ENCODE measurements at places on chromosomes 1 and 21.
A peak's percentile ranks its signal among the peaks of the same experiment; 100 is the strongest.

- DNase-seq: no peak
Measured at GRCh38 chr1:186066411-186066810, 308.6 kb downstream of the TPR start.

- DNase-seq: no peak
Measured at GRCh38 chr1:8083739-8084484, 57.8 kb upstream of the ERRFI1 start.

GRCh38 chr1:207328004-207328403 is 6.5 kb downstream of the CD55 start:
- DNase-seq: no peak

- no peak for DNase-seq
Measured at GRCh38 chr1:201220388-201220715, 29.7 kb downstream of the IGFN1 start.

- DNase-seq: no peak
Measured at GRCh38 chr1:197116156-197116555, 30.3 kb downstream of the ASPM start.

GRCh38 chr1:116751621-116752020 is 2.6 kb upstream of the CD2 start:
- DNase-seq: no peak

DNA sequence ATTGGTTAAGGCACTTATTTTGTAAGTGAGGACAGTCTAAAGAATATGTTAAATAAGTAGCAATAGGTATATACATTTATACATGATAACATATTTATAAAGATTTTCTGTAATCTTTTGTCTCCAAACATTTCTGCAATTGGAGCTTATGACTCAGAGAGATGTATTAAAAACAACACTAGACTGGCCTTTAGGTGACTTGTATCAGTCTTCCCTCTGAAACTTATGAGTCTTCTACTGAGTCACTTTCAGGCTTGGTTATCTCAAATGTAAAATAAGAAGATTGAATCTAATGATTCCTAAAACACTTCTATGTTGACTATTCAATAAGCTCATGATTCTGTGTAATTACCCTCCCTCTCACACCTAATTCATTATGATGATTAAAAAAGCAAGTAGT is 672.6 kb upstream of the NEGR1 start:
- DNase-seq: no peak

- DNase-seq: no peak
Measured at GRCh38 chr1:17193222-17194132, 11.5 kb upstream of the PADI1 start.

DNA sequence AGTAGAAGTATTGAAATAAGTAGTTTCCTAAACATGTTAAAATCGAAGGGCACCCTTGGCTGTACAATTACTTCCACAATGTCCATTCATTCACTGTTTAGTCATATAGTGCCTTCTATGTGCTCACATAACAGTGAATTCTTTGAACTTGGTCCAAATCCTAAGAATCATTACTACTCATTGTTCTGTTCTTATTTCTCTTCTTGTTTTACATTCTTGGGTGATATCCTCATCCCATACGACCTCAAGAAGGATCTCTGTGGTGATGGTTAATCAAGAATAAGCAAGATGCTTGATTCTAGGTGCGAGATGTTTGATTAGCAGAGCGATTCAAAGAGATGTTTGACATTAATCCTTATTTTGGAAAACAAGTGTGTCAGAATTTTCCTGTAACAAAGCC is 667.4 kb upstream of the ZP4 start:
- no peak for DNase-seq

- DNase-seq: no peak
Measured at GRCh38 chr1:7343882-7344281, 427.2 kb upstream of the VAMP3 start.

- peak; percentile 55 for DNase-seq
Measured at GRCh38 chr1:75632350-75632949, 21.5 kb upstream of the SLC44A5 start.

DNA sequence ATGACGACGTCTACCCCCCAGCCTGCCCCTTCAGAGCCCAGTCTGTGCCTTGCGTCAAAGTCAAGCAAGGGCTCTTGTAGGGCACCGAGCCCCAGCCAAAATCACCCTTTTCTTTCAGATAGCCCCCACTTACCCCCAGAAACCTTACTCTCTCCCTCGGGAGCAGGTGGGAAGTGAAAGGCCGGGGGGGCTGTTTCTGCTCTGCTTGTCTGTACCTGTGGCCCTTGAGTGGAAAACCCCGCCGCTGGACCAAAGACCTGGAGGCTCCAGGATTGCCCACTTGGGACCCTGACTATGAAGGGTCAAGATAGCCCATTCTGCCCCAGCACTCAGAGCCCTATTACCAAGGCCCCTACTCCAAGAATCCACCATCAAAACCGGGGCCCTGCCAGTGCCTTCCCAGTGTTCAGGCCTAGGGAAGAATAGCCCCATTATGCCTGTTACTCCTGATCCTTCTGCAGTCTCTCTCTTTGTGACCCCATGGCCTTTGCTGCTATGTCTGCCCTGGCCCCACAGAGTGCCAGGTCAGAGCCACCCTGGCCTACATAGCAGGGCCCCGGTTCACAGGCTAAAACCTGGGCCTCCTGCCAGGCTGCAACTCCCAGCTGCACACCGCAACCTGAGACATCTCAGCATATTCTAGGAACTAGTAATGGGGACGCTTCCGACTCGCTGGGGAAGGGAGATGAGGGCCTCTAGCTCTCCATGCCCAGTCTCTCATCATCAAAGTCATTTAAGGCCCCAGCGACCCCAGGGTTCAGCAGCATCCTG is 22.2 kb upstream of the HPDL start:
- DNase-seq: no peak

DNA sequence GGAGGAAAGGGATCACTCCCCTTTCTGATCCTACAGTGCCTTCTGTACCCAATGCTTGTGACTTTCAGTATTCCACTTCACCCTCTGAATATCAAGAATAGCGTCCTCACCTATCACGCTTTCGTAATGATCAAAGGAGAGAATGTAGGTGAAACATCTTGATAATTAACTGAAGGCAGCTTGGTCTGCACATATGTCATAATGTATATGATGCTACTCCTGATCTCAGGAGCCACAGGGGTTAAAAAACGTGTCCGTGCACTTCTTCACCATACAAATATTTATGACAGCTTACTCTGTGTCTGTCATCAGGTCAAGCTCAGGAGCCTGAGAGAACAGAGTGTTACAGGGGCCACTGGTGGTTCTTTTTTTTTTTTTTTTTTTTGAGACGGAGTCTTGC is 1.2 kb upstream of the PIK3C2B start:
- DNase-seq: no peak

GRCh38 chr1:230807561-230808280 is 60.5 kb downstream of the CAPN9 start:
- DNase-seq: no peak

GRCh38 chr1:153883223-153883622 is 39.5 kb downstream of the GATAD2B start:
- DNase-seq: no peak

DNA sequence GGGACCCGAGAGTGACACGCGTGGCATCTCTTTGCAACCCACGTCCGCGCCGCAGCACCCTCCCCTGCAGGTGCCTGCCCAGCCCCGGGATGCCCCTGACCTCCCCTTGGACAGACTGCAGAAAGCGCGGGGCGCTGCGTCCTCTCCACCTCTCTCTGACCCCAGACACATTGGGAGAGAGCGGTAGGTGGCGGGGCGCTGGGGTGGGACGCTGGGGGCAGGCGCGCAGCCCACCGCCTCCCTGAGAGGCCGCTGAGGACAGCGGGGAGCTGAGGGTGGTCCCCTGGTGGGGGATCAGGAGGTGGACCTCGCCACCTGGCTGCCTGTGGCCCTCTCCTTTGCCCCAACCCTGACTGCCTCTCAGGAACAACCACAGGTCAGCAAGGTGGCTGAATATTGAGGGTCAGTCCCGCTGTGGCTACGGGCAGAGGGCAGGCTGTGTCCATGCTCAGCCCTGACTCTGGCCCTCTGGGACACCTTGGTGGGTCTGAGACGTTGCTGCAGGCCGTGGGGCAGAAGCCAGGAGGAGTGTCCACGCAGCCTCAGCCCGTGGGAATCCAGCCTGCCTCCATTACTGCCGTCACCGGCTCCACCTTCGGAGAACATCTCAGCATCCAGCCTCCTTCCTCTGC is 761 bp upstream of the UBE2J2 start:
- no peak for DNase-seq

GRCh38 chr1:111269825-111270406 is 20.7 kb upstream of the CHIA start:
- no peak for DNase-seq

- DNase-seq: no peak
Measured at GRCh38 chr21:45598666-45599065, 44.9 kb upstream of the PCBP3 start.

DNA sequence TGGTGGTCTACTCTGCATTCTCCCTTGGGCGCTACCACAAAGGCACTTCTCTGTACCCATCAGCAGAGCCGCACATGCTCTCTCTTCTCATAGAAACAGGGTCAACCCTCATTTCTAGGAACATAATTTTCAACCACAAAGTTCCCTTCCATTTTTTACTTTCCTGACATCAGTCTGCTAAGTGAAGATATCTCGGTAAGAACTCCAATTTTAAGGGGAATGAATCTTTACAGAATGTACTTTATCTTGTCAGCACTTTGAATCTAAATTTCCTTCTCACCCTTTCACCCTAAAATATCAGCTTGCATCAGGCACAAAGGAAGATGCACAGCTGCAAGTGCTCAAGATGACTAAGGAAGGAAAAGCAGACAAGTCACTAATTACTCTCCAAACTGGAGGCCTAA is 545.9 kb downstream of the SMYD3 start:
- no peak for DNase-seq

GRCh38 chr1:116311193-116311592 is 61.9 kb upstream of the ATP1A1 start:
- DNase-seq: no peak

DNA sequence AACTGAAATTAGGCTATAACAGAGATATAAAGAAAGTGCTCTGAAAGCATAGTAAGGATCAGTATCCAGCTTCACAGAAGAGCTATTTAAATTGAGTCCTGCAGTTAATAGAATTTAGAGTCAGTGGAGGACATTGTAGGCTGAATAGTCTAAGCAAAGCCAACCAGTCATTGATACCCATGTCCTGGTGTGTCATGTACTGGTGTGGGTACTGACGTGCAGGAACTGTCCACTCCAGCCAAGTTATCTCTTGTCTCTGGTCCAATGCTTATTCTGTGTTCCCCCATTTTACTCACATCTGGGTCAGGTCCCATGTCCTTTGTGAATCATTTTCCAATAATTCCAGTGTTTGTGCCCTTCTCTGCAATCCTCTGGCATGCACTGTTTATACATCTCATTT is 90.0 kb downstream of the MACF1 start:
- DNase-seq: no peak

DNA sequence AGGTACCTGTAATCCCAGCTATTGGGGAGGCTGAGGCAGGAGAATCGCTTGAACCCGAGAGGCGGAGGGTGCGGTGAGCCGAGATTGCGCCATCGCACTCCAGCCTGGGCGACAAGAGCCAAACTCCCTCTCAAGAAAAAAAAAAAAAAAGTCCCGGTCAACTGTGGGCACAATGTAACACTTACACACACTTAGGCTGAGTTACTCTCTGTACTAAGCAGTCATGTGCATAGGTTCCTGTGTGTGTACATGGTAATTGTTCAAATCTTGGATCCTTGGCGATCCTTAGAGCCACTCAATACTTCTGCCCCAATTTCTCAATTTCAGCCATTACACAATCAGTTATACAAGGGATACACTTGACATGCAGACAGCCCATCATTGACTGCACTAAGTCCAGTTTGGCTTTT is 11.6 kb downstream of the SDCCAG8 start:
- no peak for DNase-seq

DNA sequence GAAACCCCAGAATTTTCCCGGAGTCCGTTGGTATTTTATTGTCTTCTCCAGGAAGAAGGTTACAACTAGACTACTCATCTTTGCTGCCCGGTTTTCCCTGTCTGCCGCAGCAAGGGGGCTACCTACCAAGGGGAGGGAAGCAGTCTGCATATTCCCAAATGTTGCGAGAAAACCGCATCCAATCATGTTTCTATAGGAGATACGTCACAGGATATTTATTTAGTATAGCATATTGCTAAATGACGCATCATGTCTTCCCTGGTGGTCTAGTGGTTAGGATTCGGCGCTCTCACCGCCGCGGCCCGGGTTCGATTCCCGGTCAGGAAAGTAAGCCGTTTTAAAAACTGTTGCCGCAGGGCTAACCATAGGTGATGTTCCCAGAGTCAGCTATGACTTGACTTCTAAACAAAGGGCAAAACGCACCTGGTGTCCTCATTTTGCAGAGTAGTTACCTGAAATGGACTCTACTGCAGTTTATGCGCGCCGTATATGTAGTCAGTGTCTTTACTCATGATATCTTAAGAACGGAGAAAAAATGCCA is 15.2 kb upstream of the ZNF692 start:
- DNase-seq: peak; percentile 85

GRCh38 chr1:244106837-244107493 is 55.9 kb downstream of the ZBTB18 start:
- DNase-seq: peak; percentile 84
